ENCODE measurements at places on chromosomes 16 and 17.

DNA sequence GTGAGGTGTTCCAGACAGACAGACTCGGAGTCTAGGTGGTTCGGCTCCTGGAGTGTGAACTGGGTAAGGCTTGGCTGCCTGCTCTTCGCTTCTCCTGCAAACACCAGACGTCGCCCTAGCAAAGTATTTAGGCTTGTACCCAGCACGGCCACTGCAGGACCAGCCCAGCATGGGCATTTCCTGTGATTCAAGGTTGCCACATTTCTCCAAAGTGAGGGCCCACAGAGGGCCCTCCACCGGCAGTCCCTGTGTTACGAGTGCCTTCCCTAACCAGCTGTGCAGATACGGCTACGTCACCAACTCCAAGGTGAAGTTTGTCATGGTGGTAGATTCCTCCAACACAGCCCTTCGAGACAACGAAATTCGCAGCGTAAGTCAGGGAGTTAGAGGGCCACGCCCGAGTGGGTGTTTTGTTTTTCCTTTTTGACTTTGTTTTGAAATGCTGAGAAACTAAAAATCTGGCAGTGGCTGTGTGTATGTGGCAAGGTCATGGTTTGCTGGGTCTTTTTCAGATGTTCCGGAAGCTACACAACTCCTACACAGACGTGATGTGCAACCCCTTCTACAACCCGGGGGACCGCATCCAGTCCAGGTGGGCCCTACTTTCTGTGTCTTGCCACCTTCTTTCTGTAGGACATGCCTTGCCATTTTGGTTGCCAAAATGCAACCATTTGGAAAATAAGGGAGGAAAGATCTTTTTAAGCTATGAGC lies 2.6 kb downstream of the TRAPPC2L start:
- DNase-seq: no peak

GRCh38 chr16:73021866-73022495 lies 25.9 kb downstream of the ZFHX3 start:
- DNase-seq: no peak

- DNase-seq: no peak
These were observed 51.7 kb downstream of the GRIN2A start for GRCh38 chr16:10130538-10130937.

GRCh38 chr16:85220964-85221731 lies 108.9 kb upstream of the CIBAR2 start:
- DNase-seq: no peak

- no peak for DNase-seq
These were observed 1.5 kb upstream of the KRTAP3-1 start for GRCh38 chr17:41010441-41010840.

- no peak for DNase-seq
These were observed 24.9 kb downstream of the MRTFB start for GRCh38 chr16:14095883-14096551.

All from stimulated activated CD4-positive, alpha-beta T cell treated with anti-CD3 and anti-CD28 coated beads, Interleukin-15, amount 100 ng/mL, for 24 hours (primary cell).